ENCODE measurements at places on chromosomes 2 and 18.

- DNase-seq, result no peak
Observed at GRCh38 chr2:49796266-49796665, 642.0 kb upstream of the FSHR start.

DNA sequence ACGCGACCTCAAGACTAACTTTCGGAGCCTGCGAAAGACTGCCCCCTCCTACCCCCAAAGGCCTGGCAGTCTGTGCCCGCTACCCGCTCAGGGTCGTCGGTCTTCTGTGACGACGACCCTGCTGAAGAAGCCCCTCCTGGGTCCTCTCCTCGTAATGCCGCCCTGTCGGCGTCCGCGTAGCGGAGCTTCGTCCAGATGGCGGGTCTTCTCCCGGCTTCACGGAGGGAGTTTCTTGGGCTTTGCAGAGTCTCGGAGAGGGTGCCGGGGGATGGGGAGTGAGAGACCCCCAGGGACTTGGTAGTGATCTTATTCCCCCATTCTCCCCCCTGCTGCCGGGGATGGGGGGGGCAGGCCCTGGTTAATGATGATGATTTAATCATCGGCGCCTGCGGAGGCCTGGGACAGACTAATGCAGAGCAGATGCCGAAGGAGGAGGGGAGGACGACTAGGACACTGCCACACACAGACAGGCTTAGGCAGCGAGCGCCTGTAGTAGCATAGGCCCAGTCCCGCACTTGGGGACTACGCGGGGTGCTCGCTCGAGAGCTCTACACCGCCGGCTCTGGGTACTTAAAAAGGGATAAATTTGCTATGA, 528 bp upstream of the PCGF1 start:
- DNase-seq, result no peak

DNA sequence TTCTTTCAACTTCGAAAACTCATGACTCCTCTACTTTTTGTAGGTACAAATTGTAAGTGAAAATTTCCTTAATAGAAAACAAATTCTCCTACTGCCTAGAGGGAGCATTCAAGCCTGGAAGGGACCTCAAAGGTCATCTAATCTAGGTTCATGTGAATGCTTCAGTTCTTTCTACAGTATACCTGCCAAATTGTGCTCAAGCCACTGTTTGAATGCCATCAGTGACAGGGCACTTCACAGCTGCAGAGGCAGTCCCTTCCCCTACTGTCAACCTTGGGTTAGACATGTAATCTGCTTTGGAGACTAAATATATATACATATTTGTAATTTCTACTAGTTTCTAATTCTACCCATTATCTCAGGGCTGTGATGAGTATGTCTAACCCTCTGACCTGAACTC, 681.3 kb upstream of the CDH2 start:
- DNase-seq, result no peak

- no peak for DNase-seq
Observed at GRCh38 chr2:84719434-84719833, 161.4 kb downstream of the TRABD2A start.

GRCh38 chr2:20091305-20091991, 40.0 kb upstream of the LAPTM4A start:
- DNase-seq, result no peak

DNA sequence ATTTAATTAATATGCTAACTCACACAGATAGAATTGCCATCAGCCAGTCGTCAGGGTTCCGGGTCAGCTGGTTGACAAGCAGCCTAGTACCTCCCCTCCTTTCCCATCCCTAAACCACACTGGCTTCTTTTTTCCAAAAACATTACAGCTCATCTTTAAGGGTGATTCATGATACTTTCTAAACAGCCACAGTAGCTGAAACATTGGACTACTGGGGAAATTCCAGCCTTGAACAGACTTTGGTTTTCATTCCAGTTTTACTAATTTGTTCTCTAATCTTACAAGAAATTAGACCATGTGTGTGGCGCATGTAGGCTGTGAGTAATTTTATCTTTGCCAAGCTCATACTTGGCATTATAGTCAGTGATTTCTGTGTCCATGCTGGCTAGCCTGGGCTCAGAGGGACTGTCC, 110.8 kb downstream of the FMNL2 start:
- no peak for DNase-seq

DNA sequence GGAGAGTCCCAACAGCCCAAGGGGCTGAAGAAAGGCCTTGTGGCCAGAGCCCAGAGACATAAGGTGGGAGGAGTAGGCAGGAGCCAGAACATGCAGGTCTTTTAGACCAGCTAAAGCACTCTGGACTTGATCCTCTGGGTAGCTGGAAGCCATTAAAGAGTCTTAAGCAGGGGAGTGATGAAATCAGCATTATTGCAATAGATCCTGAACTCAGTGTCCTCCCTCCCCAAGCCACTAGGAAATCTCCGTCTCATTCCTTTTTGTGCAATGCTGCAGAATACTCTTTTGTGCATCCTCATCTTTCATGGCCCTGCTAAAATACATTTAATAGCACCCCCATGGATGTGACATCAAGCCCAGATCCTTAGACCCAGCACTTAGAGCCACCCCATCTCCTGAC, 58.6 kb upstream of the ZCCHC2 start:
- DNase-seq, result no peak

DNA sequence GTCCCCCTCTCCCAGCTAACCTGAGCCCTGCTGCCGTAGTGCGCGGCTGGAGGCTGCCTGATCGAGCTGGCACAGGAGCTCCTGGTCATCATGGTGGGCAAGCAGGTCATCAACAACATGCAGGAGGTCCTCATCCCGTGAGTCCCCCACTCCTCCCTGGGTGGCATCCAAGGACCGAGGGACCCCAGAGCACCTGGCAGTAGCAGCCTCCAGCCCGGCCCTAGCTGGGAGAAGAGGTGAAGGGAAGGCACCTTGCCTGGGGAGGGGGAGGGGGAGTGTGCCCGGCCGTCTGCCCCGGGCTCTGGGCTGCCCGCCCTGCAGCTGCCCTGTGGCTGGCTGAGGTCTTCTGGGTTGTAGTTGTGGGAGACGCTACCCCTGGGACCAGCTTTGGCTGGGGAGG, 26.3 kb downstream of the ANO7 start:
- DNase-seq, result no peak

GRCh38 chr2:74146929-74147726, 584 bp downstream of the BOLA3 start:
- peak; percentile 45 for DNase-seq

DNA sequence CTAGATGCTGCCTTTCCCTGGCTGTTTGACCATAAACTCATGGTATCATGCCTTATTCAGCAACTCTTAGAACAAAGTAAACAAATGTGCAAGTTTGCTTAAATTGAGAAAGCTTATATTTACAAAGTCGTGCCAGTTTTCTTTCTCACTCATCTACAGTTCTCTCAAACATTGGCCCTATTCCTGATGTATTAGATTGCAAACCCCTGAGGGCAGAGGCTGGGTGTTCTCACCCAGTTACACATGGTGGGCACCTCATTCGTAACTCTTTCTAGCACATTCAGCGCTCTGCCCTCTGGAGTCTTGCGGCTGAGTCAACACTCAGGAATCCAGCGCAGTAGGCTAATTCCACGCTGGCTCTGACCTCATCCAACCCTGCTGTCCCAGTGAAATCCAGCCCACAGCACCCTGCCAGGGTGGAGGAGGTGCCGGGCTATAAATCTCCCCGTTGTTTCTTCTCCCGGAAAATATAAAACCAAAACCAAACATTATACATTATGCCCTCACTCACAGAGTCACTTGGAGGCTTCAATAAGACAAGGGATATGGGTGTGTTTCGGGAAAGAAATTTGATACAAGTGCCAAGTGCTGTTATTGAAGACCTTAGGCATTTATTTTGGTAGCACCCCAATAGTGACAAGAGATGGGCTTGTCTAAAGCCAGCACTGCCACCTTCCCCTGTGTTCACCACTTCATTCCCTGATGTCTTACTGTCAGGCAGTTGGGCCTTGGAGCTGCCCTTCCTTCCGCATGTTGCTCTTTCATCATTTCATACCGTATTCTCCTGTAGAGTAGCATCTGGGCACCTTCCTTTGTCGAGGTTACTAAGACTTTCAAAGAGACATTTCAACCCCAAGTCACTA, 287.4 kb downstream of the PRKCE start:
- DNase-seq, result no peak

GRCh38 chr18:54396760-54397159, 39.1 kb downstream of the C18orf54 start:
- DNase-seq, result no peak

DNA sequence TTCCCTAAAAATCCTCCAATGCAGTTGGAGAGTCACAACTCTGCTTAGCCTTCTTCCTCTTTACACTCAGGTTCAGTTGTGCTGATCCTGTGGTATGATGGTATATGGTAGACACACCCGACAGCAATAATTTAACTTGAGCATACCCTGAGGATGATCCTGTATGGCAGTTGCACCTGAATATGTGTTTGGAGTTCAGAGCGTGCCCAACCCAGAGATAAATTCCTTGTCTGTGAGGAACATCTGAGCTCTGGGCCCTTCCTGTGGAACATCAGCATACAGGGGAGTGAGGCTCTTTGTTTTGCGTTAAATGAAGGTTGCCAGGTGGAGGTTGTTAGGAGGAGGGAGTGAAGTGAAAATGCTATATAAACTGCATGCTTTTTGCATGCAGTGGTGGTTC, 187.7 kb downstream of the MYO3B start:
- DNase-seq, result no peak

DNA sequence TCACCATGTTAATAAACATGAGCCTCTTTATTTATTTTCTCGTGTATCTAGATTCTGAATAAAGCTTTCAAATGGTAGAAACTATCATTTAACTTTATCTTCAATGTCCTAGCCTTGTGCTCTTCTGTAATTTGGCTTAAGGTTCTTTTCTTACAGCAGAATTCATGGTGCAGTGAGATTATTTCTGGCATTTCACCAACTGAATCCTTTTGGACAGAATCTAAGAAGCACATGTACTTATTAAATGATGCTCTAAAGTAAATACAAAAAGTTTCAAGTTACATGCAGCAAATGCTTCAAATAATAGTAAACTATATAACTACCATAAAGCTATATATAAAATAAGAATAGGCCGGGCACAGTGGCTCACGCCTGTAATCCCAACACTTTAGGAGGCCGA, 65.9 kb downstream of the AP1S3 start:
- DNase-seq, result no peak
